ENCODE measurements at places on chromosomes 11 and 22.
A peak's percentile ranks its signal among the peaks of the same experiment; 100 is the strongest.

DNA sequence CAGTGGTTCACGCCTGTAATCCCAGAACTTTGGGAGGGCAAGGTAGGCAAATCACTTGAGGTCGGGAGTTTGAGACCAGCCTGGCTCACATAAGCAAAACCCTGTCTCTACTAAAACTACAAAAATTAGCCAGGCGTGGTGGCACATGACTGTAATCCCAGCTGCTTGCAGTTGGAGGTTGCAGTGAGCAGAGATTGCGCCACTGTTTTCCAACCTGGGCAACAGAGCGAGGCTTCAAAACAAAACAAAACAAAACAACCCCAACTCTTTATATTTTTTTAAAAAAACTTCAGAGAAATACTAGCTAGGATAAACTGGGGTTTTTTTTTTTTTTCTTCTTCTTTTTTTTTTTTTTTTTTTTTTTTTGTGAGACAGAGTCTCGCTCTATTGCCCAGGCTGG is 31.8 kb upstream of the RAPSN start:
- DNase-seq, result no peak

DNA sequence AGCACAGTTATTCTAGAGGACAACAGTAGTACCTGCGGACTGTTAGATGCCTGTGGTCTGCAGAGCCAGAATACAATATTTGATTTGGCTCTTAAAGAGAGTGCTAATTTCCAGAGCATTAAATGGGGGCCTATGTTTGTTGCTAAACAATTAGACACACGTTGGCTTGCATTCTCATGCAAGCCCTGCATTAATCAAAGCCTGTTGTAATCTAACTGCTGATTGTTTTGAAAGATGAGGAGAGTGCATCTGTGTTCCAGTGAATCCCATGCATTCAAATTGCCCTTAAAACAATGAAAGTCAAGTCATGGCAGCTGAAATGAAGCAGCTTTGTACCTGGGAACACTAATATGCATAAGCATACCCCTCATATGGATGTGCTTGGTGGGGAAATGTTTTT is 419.4 kb downstream of the DYNC2H1 start:
- peak; percentile 39 for DNase-seq

- no peak for DNase-seq
Observed at GRCh38 chr22:46031965-46032851, 55.2 kb upstream of the WNT7B start.

- DNase-seq, result no peak
Observed at GRCh38 chr11:112352907-112353306, 92.2 kb upstream of the PLET1 start.

DNA sequence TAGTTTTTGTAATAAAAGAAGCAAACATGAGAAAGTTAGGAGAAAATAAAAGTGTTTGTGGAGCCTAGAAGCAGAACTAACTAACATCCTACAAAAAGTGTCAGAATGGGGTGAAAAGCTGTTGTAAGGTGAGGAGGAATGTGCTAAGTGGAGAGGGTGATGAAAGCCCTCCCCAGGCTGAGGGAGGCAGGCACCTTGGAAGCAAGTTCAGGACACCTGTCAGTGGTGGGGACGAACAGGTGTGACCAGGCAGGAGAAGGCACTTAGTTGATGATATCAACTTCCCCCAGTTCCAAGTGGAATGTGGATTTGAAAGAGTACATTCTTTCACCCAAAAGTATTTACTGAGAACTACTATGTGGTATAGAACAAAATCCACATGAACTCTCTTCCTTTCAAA is 18.7 kb upstream of the BMAL1 start:
- DNase-seq, result no peak

DNA sequence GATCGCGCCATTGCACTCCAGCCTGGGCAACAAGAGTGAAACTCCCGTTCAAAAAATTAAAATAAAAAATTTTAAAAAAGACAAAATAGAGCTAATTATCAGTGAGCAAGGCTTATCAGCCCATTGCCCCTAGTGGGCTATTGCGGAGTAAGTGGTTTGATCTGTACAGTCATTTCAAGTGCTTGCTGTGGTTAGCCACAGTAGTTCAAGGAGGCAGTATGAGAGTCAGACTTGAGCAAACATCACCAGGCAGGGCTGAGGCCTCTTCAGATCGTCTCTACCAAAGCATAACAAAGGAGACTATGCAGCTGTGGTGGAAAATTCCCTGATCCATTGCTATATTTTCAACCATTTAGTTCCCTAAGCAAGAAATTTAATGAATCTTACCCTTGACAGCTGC is 4.3 kb upstream of the SBF2 start:
- DNase-seq, result peak; percentile 93

- no peak for DNase-seq
Observed at GRCh38 chr11:36024716-36025115, 80.9 kb downstream of the LDLRAD3 start.

Measured in fibroblast of upper back skin (primary cell).